Activated naive CD4-positive, alpha-beta T cell treated with anti-CD3 and anti-CD28 coated beads for 36 hours (primary cell): ENCODE measurements at places on chromosomes 6 and 20.
A peak's percentile ranks its signal among the peaks of the same experiment; 100 is the strongest.

DNA sequence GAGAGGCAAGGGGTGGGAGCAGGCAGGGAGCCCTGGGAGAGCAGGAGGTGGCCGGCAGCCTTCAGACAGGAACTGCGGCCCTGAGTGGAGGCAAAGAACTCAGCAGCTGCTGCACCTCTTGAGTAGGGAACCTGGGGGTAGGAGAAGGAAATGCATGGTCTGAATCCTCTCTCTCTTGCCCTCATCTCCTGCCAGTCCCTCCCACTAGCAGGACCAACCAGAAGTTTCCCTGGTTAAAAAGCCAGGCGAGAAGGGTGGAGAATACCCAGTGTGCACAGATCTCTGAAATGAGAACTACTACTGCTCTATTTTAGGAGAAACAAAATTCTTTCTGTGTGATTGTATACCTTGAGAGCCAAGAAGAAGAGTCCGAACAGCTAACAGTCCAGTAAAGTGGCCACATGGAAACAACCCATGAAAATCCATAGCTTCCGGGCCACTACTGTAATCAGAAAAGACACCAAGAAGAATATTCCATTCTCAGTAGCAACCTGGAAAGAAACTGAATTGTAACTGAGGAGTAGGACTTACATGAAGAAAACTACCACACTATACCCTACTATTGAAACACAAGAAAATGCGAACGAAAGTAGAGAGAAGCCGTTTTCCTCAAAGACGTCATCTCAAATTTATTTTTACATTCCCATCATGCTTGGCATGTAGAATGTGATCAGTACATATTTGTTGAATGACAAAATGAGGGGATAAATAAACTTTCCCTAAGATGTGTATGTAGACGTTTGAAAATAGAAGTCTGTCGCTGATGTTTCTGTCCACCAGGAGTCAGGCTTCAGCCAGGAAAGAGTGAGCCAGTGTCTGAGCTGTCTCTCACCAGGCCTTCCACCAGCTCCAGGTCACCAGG, 25.6 kb downstream of the WRNIP1 start:
- peak; percentile 87 for DNase-seq

- DNase-seq: no peak
Observed at GRCh38 chr6:27214126-27214601, 33.3 kb upstream of the PRSS16 start.

DNA sequence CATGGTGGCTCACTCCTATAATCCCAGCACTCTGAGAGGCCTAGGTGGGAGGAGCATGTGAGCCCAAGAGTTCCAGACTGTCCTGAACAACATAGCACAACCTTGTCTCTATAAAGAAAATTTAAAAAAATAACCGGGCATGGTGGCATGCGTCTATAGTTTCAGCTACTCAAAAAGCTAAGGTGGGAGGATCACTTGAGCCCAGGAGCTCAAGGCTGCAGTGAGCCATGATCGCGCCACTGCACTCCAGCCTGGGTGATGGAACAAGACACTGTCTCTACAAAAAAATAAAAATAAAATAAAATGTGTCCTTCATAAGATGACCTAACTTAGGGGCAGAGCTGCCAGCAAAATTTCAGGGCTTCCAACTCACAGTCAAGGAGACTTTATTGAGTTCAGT, 12.6 kb downstream of the ID4 start:
- DNase-seq: no peak

DNA sequence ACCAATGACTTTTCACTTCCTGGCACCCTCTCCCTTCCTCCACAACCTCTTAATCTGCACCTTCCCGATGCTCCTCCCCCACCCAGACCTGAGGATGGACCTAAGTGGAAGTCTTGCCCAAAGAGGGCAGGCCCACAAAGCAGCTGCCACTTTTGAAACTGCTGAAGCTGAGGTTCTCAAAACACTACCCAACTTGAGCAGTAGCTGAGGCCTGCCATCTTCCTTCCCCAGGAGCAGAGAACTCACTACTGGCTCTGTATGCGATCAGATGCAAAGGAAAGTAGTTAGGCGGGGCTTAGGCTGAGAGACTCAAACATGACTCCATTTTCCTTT, 1.5 kb downstream of the HM13 start:
- peak; percentile 31 for DNase-seq

- no peak for DNase-seq
Observed at GRCh38 chr6:113813142-113813541, 44.0 kb upstream of the MARCKS start.

DNA sequence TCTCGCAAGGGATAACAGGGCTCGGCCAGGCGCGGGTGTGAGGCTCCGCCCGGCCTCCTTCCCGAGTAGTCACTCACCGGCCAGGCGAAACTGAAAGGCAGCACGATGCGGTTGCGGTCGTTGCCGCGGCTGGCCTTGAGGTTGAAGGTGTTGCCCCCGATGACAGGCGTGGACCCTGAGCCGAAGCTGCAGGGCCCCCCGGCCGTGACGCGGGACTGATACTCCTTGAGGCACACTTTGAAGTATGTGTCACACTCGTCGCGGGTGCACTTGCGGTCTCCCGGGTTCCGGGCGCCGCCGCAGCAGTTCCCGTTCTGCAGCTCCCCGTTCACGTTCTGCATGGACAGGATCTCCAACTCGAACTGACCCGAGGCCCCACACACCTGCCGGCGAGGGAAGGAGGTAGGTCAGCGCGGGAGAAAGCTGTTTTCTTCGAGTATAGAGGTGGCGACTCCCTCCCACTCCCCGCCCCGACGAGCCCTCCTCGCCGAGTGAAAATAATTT, 1.1 kb downstream of the JAG1 start:
- peak; percentile 72 for DNase-seq

DNA sequence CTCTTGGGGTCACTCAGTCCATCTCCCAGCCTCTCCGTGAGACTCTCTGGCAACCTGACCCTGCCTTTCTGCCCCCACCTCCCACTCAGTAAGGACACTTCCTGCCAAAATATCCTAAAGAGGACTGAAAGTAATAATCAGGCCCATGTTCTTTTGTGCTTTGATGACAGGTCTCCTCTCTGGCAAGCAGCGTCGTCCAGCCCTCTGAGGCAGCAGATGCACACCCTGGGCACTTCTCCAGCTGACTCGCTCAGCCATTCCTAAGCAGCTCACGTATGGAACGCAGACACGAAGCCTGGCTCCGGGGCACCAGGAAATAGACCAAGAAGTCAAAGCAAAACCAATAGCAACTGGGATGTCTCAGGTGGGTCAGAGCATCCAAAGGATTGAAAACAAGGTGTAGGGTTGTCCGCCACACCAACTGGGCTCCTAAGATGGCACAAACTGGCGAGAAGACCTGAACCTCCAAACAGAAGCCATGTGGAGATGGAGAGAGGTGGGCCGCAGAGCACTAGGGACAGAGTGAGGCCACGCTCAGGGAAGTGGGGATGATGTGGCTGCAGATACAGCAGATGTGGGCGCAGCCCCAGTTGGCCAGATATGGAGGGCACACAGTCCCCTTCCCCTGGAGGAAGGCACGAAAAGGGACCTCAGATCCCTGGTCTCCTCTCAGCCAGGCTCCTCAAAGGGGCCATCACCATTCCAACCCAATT, 99.3 kb downstream of the PRND start:
- no peak for DNase-seq

DNA sequence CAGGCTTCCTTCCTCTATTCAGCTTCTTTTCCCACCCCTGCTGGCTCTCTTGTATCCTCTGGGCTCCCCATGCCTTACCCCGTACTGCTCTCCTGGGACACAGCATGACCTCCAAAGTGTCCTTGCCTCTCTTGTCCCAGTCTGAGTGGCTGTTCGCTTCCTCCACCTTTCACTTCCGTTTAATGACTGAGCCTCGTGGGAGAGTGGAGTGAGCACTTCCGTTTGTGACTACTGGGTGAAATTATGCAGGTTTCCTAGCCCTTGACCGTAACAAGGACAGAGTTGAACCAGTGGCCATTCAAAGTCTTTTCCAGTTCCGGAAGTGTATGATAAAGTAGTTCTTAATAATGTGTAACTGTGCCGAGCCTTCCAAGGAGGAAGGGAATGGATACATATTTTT, 109.2 kb downstream of the ARID1B start:
- DNase-seq: no peak

DNA sequence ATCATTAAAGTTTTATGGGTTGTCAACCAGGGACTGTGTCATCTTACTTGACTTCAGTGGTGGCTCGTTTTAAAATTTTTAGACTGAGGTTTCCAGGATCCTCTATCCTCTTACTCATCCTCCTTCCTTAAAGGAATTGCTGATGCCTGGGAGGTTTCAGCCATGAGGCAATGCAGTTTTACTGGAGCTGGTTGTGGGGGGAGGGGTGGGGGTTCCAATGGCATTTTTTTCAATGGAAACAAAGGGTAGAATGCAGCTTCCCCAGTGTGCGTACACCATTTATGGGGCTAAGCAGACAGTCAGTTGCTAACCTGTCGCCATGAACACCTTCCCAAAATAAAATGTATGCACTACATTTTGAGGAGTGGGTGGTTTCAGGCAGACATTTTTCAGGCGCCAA, 88.0 kb downstream of the METTL24 start:
- no peak for DNase-seq

- DNase-seq: no peak
Observed at GRCh38 chr6:15949982-15950381, 178.9 kb upstream of the MYLIP start.

GRCh38 chr6:87645080-87645479, 55.1 kb downstream of the ORC3 start:
- no peak for DNase-seq

DNA sequence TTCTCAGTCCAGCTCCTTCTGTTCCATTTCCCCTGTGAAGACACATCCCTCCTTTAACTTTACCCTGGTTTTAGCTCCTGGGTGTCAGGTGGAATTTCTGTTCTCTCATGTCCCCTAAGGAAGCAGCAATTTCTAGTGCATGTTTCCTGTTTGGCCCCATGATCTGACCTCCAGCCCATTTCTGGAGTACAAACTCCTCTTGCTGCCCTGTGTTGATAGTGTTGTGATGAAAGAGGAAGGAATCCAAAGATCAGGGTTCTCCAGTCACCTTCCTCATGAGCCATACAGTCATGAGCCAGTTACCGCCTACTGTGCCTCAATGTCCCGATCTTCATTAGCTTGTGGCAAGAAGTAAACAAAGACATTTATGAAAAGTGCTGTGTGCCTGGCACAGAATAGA, 97.4 kb downstream of the PHACTR1 start:
- DNase-seq: no peak

GRCh38 chr6:7919871-7920270, 9.3 kb upstream of the TXNDC5 start:
- DNase-seq: peak; percentile 45

DNA sequence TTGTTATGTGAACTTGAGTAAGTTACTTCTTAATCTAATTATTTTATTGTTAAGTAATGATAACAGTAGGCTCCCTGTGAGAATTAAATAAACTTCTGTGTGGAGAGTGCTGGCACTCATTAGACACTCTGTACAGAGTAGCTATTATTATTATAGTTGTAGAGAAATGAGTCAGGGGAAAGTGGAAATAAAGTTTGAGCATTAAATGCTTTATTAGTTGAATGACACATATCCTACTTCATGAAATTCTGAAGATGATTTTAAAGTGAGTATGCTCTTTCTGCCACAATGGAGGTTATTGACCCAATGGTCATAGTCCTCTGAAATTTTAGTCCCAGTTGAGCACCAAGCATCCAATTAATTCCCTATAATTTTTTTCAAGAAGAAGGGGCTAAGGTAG, 5.9 kb downstream of the ECI2 start:
- no peak for DNase-seq

GRCh38 chr20:47295921-47296426, 60.5 kb downstream of the ZMYND8 start:
- no peak for DNase-seq

- no peak for DNase-seq
Observed at GRCh38 chr20:10848810-10849370, 175.1 kb upstream of the JAG1 start.

DNA sequence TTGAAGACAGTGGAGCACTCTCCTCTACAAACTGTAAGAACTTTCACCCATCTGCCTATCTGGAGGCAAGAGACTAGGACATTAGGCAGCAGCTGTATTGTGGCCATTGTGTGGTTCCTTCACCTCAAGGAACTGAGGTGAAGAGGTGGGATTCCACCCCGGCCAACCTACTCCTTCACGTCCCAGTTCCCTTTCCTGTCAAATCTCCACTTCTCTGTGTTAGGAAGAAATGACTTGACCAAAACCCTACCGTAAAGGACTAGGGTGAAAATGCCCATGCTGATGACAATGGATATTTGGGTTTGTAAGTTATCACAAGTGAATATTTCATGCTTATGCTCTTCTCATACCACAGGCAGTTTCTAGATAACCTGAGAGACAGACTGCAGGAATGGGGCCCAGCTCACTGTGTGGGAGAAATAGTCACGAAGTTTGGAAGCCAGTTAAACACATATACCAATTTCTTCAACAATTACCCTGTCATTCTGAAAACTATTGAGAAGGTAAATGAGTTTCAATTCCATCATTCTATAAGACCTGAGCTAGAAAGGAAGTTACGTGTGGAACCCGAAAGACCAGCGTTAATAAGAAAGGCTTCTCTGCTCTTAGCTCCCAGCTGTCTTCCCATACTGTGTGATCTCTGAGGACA, 86.6 kb downstream of the ECT2L start:
- DNase-seq: peak; percentile 6

GRCh38 chr20:62740286-62741141, 31.9 kb downstream of the NTSR1 start:
- DNase-seq: peak; percentile 86

GRCh38 chr20:1783245-1783644, 112.0 kb upstream of the SIRPA start:
- DNase-seq: no peak

- DNase-seq: no peak
Observed at GRCh38 chr20:3509064-3509463, 38.2 kb downstream of the ATRN start.

DNA sequence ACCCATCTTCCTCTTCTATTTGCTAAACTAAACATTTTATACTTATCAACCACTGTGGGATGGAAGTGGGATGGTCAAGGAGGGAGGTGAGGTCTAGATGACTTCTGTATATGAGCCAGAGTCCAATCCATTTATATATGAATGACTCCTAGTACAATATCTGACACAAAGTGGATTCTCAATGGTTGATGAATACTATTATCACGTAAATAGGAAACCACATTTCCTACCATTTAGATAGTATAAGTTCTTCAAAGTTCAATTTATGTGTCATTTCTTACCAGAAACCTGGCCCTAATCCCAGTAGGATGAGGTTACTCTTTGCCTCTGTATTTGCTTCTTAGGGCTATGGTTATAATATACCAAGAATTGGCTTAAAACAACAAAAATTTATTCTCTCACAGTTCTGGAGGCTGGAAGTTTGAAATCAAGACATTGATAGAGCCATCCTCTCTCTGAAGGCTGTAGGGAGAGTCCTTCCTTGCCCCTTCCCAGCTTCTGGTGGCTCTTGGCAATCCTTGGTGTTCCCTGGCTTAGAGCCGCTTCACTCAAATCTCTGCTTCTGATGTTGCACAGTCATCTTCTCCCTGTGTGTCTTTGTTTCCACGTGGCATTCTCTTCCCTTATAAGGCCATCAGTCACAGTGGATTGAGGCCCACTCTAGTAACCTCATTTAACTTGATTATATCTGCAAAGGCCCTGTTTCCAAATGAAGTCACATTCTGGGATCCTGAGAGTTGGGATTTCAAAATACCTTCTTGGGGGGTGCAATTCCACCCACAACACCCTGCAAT, 41.0 kb upstream of the RAB23 start:
- DNase-seq: peak; percentile 4
